Endodermal cell (in vitro differentiated cells): ENCODE measurements at places on chromosomes 4 and X.

DNA sequence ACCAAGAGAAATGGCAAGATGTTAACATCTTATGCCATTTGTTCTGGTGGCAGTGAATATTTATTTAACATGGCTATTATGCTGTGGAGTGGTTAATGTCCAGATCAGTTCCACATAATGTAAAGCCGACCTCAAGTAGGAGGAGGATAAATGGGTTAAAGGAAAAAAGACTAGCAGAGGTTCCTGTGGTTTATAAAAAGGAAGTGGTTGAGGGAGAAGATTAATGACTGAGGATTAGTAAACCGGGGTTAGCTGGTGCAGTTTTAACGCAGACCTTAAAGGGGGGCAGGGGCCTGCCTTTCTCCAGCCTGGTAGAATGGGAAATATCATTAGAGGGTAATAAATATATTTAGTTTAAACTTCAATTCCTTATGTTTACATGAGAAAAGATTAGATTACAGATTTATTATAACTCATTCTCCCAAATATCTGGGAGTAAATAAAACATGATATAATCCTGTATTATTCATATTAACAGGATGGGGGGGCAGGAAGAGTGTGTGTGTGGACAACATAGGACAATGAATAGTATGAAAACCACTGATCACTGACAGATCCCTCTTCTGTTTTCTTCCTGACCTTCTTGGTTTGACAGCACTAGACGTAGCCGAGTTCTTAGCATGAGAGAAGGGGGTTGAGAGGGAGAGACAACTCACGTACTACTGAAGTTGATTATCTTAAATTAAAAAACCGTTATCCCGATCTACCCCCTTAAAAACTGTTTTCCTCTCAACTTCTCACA, 124.1 kb upstream of the LIMCH1 start:
- no peak for DNase-seq

DNA sequence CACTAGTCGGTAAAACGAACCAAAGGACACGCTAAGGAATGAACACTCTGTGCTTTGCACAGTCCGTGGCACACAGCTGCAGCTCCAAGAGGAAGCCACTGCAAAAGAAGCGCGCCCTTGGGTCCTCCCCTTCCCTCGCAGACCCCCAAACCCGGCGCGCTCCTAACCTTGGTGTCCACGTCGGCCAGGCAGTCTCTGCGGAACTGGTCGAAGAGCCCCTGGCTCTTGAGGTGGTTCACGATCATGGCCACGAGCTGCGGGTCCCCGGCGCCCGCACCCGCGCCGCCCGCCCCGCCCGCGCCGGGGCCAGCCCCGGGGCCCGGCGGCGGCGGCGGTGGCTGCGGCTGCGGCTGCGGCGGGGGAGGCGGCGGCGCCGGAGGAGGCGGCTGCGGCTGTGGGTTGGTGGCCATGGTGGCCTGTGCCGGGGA, 333 bp downstream of the BOD1L1 start:
- no peak for DNase-seq

DNA sequence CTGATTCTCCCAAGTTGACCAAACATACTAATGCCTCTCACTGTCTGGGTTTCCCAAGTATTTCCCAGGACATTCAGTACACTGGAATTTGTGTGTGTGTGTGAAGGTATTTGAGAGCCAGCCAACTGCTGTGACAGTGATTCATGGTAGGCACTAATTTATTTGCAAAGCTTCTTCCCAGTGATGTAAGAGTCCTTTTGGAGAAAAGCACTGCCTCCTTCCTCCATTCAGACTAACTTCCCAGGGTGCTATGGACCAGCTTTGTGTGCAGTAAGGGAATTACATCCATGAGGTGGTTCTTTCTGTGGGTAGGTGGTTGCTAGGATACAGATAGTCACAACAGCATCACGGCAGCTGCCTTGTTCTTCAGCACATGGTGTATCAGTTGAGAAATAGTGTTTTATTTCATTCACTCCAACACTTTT, 8.7 kb downstream of the EGF start:
- DNase-seq = peak; percentile 59

DNA sequence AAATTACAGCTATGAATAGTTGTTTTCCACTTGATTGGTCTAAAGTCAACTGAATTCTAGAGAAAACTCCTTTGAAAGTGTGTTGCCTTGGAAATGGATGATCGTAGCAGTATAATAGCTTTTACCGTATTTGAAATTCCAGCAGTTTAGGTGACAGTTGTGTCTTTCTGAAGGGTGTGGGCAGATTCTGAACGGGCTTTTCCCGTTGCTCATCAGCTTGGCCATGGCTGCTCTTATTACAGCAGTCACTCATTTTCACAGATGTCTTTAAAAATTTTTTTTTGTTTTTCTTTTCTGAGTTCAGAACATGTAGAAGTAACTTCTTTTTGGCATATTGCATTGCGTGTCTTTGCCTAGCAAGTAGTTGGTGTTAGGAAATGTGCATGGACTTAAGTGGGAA, 69.6 kb upstream of the SLC4A4 start:
- DNase-seq = no peak
